ENCODE measurements at places on chromosomes 16 and 17.

DNA sequence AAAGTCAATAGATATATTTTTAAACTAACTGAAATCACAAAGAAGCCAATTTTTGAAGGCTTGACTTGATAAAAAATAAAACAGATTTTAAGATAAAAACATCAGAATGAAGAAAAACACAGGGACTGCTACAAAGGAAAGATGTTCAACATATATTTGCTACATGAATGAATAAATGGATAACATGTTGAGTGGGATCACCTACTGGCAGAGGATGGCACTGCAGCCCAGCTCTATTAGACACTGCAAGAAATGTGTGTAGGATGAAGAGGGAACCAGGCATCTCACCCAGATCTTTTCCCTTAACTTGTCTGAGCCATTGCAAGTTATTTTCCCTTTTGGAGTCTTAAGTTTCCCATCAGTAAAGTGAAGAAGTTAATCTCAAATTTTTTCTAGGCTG, 4.2 kb downstream of the AIPL1 start:
- no peak for DNase-seq

- DNase-seq: no peak
Observed at GRCh38 chr16:84673203-84673535, 24.9 kb downstream of the KLHL36 start.

DNA sequence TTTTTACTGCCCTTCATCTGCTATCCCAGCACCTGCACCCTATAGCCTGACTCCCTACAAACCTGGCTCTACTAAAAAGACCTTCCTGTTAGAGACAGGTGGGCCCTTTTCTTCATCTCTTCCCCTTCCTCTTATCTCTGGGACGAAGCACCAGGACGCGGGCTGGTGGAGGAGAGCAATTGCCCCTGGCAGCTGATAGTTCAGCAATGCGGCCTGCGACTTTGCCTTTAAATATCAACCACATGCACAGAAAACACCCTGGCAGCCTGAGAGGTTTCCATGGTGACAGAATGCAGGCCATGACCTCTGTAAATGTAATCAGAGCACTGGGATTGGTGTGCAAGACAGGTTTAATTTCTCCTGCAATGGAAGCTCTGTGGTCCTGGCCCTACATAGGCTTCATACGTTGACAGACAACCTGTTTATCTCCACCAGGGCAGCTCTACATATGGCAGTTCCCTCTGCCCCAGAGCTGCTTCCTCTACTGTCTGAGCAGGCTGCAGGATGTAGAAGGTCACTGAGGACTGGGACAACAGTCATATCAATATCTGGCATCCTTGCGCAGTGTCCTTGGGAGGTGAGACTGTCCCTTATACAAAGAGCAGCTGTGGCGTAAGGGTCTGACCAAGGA, 10.0 kb upstream of the SKAP1 start:
- no peak for DNase-seq

DNA sequence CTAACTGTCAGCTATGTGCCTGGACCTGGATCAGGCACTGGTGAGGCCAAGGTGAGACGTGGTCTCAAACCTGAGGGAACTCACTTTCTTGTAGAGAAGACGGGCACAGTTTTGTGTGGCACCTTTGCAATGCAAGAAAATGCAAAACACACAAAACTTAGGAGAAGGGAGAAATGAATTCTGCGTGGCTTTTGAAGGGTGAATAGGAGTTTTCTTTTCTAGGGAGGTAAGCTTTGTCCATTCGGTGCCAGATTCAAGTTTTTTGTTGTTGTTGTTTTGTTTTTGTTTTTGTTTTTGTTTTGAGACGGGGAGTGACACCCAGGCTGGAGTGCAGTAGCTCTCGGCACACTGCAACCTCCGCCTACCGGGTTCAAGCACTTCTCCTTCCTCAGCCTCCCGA, 1.4 kb downstream of the TOM1L1 start:
- no peak for DNase-seq

Measured in SK-MEL-5 (cell line).